ENCODE measurements at places on chromosomes 5 and 9.

- DNase-seq = no peak
Measured at GRCh38 chr5:154970759-154971158, 29.9 kb downstream of the MRPL22 start.

DNA sequence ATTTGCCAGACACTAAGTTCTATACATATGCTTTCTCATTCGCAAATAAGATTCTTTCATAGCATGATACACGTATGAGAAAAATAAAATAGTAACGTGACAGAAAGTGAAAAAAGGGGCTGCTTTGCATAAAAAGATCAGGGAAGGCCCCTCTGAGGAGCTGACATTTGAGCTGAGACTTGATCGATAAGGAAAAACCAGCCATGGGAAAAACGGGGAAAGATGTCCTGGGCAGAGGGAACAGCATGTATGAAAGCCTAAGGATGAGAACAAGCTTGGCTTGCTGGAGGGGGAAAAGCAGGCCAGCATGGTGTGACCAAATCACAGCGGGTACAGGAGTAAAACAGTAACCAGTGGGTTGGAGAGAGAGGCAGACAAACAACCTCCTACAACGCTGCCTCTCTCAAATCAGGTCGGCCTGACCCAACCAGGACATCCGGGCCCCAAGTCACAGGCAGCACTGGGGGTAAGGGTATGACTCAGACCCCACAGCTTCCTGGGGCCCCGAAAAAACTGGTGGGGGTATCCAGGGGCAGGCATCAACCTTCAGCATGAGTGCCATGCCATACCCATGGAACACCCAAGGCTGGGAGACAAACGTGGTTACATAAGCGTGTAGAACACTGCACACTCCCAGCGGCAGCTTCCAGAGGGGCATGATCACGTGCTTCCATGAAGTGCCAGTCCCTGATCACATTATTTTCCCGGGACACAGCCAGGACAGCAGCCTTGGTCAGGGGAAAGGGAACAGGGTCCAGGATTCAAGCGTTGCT, 2.2 kb downstream of the TNIP1 start:
- peak; percentile 51 for DNase-seq

- DNase-seq = no peak
Measured at GRCh38 chr5:110854200-110854599, 115.4 kb downstream of the SLC25A46 start.

GRCh38 chr5:126360467-126360866, 62.7 kb upstream of the GRAMD2B start:
- peak; percentile 31 for DNase-seq

DNA sequence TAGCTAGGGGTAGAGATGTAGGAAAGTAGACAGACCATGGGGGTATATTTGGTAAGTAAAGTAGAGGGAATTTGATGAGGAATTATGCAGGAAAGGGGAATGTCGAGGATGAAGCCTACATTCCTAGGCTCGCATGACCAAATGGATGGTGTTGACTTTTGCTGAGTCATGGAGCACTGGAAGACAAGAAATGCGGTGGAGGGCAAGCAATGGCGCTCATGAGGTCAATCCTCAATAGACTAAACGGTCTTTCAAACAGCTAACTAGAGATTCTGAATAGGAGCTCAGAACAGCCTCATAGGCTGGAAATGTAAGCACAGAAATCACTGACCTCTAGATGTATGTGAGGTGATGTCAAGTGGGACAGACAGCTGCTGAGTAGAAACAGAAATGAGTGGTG, 50.7 kb upstream of the FST start:
- DNase-seq = no peak
